ENCODE measurements at places on chromosomes 7 and 10.

DNA sequence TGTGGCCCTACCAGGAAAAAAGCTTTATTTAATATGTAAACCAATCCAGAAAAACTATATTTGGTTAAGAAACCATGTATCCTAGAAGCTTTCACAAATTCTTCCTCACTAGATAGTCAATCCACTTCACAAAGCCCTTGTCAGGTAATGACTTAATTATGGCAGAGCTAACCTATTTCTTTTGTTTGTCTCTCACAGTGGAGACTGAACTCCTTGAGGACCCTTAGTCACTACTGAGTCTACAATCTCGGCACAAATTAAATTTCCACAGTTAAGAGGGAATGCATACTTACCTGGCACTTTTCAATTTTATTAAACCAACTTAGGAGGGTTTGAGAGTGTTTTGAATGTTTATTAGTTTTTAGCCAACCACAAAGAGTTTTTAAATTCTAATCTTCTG, 23.0 kb downstream of the WAPL start:
- no peak for DNase-seq

- DNase-seq: no peak
Measured at GRCh38 chr10:93941606-93942005, 47.8 kb downstream of the SLC35G1 start.

GRCh38 chr10:50605269-50605950, 18.3 kb downstream of the SGMS1 start:
- no peak for DNase-seq

DNA sequence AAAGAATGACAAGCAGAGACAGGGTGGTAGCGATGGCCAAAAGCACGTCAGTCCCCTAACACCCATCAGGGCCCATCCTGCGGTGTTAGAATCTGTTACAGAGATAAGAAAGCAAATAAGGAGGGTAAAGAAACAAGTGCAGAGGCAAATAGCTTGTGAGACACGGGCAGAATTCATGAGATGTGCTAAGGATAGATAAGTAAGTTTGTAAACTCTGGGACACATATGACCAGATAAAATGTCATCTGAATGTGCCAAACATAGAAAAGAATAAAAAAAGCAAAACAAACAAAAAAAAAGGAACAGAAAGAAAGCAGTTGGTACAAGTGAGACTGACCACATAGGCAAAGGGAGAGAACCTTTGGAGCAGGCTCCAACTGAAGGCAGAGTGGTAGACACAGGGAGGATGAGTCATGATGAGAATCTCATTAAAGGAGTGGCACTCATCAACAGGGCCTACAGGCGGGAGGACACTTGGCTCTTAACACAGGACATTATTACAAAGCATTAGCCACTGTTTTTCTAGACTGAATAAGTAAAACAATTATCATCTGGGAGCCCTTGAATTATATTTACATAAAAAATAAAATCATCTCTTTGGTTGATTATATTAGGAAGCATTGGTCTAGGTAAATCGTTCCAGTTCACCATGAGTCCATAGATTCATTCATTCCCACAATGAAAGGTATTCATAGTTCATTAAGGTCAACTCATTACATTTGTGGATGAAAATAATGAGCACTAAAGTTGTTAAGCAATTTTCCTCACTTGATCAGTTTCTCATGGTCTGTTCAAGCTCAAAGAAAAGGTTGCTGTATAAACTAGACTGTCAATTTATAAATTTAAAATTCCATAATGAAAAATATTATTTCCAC, 21.5 kb upstream of the EPHB6 start:
- DNase-seq: no peak

- no peak for DNase-seq
Measured at GRCh38 chr10:20162123-20162522, 345.9 kb downstream of the PLXDC2 start.

- no peak for DNase-seq
Measured at GRCh38 chr7:44079331-44080021, 2.9 kb downstream of the POLM start.

GRCh38 chr10:45627412-45628048, 45.0 kb downstream of the ZFAND4 start:
- DNase-seq: no peak

DNA sequence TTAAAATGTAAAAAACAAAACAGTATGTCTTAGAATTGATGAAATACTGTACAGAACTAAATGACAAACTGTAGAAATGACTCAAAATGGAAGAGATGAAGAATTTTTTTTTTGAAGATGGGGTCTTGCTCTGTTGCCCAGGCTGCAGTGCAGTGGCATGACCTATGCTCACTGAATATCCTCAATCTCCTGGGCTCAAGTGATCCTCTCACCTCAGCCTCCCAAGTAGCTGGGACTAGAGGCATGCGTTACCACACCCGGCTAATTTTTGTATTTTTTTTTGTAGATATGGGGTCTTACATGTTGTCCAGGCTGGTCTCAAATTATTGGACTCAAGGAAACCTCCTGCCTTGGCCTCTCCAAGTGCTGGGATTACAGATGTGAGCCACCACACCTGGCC, 36.5 kb downstream of the ATAD1 start:
- no peak for DNase-seq

- DNase-seq: no peak
Measured at GRCh38 chr7:47573758-47574481, 8.0 kb downstream of the TNS3 start.

DNA sequence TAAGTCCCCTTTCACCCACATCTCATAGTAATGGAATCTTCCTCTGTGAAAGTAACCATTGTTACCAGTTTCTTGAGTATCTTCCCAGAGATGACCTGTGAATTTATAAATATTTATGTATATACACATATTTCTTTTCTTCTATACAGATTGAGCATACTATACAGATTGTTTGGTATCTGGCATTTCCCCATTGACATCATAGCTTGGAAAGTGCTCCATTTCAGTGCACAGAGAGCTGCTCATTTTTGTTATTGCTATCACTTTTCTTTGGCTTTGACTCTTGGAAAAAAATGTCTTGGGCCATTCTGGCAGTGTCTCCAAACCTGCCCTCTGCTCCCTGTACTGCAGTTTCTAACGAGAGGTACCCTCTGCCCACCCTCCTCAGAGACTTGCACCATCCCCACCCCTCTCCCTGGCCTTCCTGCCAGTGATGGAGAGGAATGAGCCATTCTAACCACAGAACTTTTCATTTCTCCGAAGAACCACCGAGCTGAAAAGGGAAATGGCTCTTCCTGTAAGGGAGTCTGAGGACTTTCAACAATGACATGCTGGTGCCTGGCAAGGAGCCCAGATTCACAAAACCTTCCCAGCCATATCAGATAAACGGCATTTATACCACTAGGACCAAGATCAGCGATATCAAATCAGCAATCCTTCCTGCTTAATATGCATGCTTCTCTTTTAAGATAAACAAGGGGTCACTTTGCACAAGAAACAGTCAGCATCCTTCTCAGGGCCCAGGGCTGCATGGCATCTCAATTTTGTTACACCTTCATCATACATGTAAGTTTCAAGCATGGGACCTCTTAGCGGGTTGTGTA, 19.7 kb upstream of the CCSER2 start:
- DNase-seq: no peak
